ENCODE measurements at places on chromosomes 11 and 22. TPM values are rescaled to one million over a fixed set of nuclear protein-coding genes. Genes with fewer than 3 reads are reported as not detected.

The CERK gene
- 41.3 TPM for total RNA-seq

DNA sequence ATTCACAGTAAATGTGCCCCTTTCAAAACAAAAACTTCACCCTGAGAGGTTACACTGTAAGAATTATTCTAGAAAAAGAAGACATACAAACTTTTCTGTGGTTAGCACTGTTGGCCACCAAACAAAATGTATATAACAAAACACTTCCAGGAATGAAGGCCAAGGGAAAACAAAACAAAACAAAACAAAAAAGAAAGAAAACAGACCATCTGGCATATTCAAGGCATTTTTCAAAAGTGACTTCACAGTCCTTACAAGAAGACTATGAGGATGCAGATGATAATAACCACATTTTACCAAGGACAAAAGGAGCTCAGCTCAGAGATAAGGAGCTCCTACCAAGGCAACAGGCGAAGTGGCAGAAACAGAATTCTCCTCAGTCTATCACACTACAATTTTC lies 24.9 kb downstream of the CTSC start:
- DNase-seq, result no peak

The ZBTB16 gene
- 1.7 TPM for total RNA-seq

GRCh38 chr11:97332271-97332670 lies 942.5 kb downstream of the JRKL start:
- DNase-seq, result no peak

The ZNF214 gene
- total RNA-seq, result not detected

DNA sequence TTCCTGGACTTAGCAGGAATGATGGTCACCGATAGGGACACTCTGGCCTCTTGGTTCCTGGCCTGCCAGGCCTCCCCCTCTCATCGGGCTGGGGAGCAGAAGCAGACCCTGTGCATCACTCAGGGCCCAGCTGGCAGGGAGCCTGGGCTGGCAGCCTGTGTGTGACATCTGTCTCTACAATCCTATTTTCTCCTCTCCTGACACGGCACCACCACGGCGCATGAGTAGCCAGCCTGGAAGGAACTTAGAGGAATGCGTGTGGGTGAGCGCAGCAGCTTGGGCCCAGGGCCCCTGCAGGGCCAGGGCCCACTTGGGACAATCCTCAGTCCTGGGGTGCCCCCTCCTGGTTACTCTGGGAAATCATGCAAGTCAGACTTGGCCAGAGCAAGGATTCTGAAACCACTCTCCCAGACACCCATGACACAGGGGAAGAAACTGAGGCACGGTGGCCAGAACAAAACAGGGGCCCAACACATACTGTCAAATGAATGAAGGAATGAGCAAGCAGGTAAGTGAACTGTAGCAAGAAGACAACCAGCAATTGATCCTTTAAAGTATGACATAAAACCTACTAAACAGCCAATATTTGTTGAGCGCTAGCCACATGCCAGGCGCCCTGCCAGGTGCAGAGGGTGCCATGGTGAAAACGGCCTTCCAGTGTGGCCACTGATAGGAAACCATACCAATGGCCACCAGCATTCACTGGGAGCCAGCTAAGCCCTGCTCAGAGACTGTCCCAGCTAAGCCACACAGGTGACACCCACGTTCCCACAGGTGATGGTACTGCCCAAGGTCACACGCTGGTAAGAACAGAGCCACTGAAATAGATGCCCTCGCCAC lies 13.3 kb downstream of the RSPH14 start:
- peak; percentile 66 for DNase-seq

The MACROD1 gene
- 27.6 TPM for total RNA-seq

The CHCHD10 gene
- 241 TPM for total RNA-seq

The MEI1 gene
- total RNA-seq, result 28.8 TPM

DNA sequence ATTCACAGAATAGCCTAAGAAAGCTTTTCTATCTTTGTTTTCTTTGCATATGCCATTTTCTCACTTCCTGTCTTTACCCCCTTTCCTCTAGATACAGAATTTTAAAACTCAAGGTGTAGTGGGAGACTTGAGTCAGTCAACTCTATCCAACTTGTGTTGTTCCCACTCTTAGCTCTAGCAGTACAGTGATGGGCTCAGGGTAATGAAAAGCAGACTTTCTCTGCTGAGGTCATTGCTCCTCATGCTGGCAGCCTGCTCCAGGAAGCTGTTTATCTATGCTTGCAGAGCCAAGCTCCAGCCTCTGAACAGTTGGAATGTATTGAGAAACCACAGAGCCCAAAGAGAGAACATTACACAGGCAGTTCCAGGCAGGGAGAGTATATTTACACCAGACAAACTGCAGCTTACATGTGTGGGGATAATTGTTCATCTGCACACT lies 68.1 kb downstream of the CSTPP1 start:
- DNase-seq, result no peak

GRCh38 chr11:396948-397548 lies 3.0 kb downstream of the PKP3 start:
- DNase-seq, result peak; percentile 69

GRCh38 chr11:116501728-116502127 lies 271.1 kb downstream of the BUD13 start:
- no peak for DNase-seq
